ENCODE measurements at places on chromosomes 11 and 22. TPM values are rescaled to one million over a fixed set of nuclear protein-coding genes. Genes with fewer than 3 reads are reported as not detected.

The POU2AF1 gene
- total RNA-seq, result 1.1 TPM

The IGSF22 gene
- not detected for total RNA-seq

The PAMR1 gene
- total RNA-seq, result 3.6 TPM

The PHOX2A gene
- not detected for total RNA-seq

The CNGA4 gene
- not detected for total RNA-seq

The NAALAD2 gene
- total RNA-seq, result 1.6 TPM

The SLC35C1 gene
- 2.5 TPM for total RNA-seq

The POU2AF3 gene
- 0.65 TPM for total RNA-seq

The CNTN5 gene
- total RNA-seq, result 0.05 TPM

The CASP5 gene
- 0.75 TPM for total RNA-seq

DNA sequence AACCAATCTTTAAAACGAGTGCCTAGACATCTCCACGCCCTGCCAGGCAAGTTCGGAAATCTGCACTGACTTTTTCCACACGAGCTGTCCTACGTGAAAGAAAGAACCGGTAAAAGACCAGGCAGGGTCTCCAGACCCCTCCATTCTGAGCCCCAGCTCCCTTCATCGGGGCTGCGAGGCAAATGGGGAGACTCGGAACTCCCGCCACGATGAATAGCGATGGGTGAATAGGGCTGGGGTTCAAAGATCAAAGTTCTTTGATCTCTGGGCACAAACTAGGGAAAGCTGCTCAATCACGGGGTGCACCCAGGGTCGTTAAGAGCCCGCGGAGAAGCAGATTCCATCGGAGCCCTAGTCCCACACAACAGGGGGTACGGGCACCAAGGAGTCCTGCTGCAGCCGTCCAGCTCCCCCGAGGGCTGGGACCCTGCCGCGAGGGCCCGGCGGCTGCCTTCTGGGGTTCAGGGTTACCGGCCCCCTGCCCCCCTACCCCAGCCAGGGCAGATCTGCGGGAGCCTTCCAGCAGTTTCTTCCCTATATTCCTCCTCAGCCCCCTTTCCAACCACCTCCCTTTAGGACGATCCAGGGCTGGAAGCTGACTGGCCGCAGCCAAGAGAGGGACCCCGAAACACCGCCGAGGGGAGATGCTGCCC is 1.1 kb downstream of the LRP4 start:
- H3K27me3 ChIP-seq, result no peaks in the 10 kb centered on the region
- peaks cover 17% of the 10 kb centered on the region for H3K4me1 ChIP-seq
- H3K27ac ChIP-seq, result peak overlapping the region; percentile 2
- H3K4me3 ChIP-seq, result peak overlapping the region; percentile 33

GRCh38 chr11:16791191-16791961 is 52.9 kb downstream of the C11orf58 start:
- H3K4me1 ChIP-seq, result peaks cover 28% of the 10 kb centered on the region
- H3K27ac ChIP-seq, result peak overlapping the region; percentile 45
- no peak for DNase-seq
- peaks cover 3% of the 10 kb centered on the region for H3K36me3 ChIP-seq

DNA sequence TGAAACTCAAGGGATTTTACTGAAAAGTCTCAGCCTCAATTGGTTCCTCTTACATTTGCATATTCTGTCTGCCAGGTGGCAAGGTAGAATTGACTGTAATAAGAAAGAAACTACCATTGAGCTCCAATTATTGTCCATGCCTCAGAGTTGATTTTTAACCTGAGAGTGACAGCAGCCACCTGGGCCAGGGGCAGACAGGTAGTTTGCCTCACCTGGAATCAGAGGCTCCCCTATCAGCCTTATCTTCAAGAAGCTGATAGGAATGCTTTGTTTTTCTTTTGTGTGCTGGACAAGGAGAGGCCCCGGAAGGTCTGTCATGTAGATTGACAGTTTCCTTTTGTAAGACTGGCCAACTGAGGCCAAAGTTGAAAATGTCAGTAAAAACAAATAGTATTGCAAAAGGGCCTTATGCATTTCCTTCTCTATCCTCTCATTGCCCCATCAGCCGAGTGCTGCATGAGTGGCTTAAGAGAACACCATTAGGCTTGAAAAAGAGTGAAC is 34.1 kb downstream of the CD44 start:
- H3K4me1 ChIP-seq, result peaks cover 7% of the 10 kb centered on the region
- no peaks in the 10 kb centered on the region for H3K27me3 ChIP-seq

DNA sequence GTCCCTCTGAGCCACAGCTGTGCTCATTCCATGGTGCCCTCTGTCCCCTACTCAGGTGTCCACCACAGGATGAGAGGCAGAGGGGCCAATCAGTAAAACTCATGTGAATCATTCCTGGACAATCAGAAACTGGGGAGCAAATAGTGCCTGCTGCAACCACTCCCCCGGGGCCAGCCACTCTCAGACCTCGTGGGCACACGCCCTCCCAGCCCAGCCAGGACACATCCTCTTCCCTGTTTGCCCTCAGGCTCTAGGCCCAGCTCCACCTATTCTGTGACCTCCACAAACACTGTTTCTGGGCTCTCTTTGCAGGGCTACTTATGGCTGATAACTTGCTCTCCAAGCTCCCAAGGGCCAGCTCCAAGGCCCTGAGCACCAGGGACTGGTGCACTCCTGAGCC is 14.0 kb upstream of the KCTD14 start:
- peaks cover 24% of the 10 kb centered on the region for H3K4me1 ChIP-seq
- no peak overlapping the region for H3K4me3 ChIP-seq
- no peak for DNase-seq
- H3K27ac ChIP-seq, result peak overlapping the region; percentile 86

DNA sequence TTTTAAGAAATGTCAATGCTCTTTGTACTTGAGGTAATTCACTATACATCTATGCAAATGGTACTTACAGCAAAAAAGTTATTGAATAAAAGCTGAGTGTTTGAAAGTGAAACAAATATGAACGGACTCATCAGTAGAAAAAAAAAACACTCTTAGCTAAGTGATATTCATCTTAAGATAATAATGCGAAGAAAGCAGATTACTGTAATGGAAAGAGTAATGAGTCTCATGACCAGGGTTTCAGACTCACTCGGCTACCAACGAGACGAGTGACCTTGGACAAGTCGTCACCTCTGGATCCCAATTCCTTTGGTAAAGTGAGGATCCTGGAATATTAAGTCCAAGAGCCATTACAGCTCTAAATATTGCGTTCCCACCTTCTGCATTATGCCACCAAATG is 57.0 kb downstream of the PACSIN2 start:
- H3K27me3 ChIP-seq, result no peaks in the 10 kb centered on the region
- H3K27ac ChIP-seq, result peak overlapping the region; percentile 92
- no peak overlapping the region for H3K4me3 ChIP-seq
- H3K4me1 ChIP-seq, result peaks cover 41% of the 10 kb centered on the region
- H3K36me3 ChIP-seq, result no peaks in the 10 kb centered on the region

GRCh38 chr11:103961010-103961409 is 75.4 kb upstream of the DDI1 start:
- no peak overlapping the region for H3K27ac ChIP-seq
- no peaks in the 10 kb centered on the region for H3K27me3 ChIP-seq
- H3K36me3 ChIP-seq, result no peaks in the 10 kb centered on the region
- no peaks in the 10 kb centered on the region for H3K4me1 ChIP-seq

- H3K27me3 ChIP-seq, result no peaks in the 10 kb centered on the region
- no peak overlapping the region for H3K4me3 ChIP-seq
These were observed 1255.2 kb downstream of the LRRC4C start for GRCh38 chr11:40204228-40204627.

DNA sequence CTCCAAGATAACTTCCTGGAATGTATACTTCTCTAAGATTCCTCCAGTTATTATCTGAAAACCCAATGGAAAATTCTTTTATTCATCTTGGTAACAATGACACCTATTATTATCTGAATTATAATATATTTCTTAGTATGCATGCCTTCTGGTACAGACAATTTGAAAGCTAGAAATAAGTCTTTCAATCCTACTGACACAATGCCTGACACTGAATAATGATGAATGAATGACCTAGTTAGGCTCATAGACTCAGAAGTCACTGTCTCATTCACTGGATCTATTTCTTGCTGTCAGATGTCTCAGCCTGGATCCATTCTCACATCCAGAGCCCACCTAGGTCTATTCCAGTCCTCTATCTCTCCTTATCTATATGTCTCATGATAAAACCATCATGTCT is 1126.7 kb upstream of the CCDC90B start:
- H3K4me3 ChIP-seq, result no peak overlapping the region
- no peaks in the 10 kb centered on the region for H3K27me3 ChIP-seq
- no peak for DNase-seq

GRCh38 chr22:20905415-20906386 is 11.5 kb upstream of the CRKL start:
- H3K4me1 ChIP-seq, result peaks cover 7% of the 10 kb centered on the region
- no peak for DNase-seq
- no peak overlapping the region for H3K4me3 ChIP-seq
- H3K36me3 ChIP-seq, result no peaks in the 10 kb centered on the region
- H3K27me3 ChIP-seq, result no peaks in the 10 kb centered on the region

DNA sequence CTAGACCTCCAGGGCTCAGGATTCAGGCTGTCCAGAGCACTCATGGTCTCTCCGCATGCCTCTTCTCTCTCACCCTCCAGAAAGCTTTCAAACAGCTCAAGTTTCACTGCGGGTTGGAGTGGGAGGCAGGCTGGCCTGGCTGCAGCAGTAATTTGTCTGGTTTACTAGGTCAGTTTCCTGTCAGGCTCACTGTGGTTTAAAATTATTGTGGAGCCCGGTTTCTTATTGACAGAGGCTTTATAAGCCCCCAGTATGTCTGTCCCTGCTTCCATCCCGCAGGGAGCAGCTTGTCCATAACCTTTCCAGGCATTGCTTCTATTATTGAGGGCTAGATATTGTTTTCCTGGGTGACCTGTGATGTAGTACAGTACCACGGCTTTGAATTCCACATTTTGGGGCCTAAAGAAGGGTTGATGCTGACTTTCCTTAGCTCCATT is 235.3 kb upstream of the SORL1-AS1 start:
- H3K4me3 ChIP-seq, result no peak overlapping the region
- H3K36me3 ChIP-seq, result no peaks in the 10 kb centered on the region
- no peak for DNase-seq
- H3K4me1 ChIP-seq, result no peaks in the 10 kb centered on the region

DNA sequence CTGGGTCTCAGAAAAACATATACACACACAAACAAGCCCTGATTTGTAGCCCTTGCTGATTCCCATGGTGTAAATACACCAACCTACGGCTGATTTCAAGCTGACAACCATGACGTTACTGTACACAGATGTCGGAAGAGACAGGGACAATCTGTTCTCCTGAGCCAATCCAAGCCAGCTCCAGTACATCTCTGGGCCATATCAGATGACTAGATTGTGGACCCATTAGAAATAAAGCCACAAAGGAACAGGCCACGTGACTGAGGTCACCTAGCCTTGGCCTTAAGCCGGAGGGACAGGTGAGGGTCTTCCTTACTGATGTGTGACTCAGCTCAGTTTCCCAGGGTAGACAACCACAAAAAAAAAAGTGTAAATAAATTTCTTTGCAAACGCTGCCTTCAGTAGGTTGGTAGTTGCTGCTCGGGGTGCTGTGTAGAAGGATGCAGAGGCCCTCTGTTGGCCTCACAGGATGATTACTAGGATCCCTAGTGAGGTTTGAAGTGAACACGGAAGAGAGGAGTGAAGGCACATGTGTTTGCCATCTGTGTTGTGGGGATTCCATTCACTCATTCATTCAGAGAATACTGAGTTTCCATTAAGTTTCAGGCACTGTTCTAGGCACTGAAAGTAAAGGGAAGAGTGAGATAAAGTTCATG is 99.0 kb upstream of the LARGE1 start:
- no peak for DNase-seq
- H3K27me3 ChIP-seq, result no peaks in the 10 kb centered on the region
- H3K36me3 ChIP-seq, result no peaks in the 10 kb centered on the region
- no peak overlapping the region for H3K27ac ChIP-seq
- H3K4me1 ChIP-seq, result no peaks in the 10 kb centered on the region
- no peak overlapping the region for H3K4me3 ChIP-seq

GRCh38 chr11:83864412-83865057 is 578.4 kb upstream of the CCDC90B start:
- H3K4me1 ChIP-seq, result no peaks in the 10 kb centered on the region
- no peak overlapping the region for H3K4me3 ChIP-seq
- H3K27me3 ChIP-seq, result no peaks in the 10 kb centered on the region
- no peak overlapping the region for H3K27ac ChIP-seq
- no peak for DNase-seq

- H3K36me3 ChIP-seq, result no peaks in the 10 kb centered on the region
- no peaks in the 10 kb centered on the region for H3K27me3 ChIP-seq
- no peak overlapping the region for H3K27ac ChIP-seq
- H3K4me1 ChIP-seq, result peaks cover 27% of the 10 kb centered on the region
These were observed 16.4 kb upstream of the SCGB1A1 start for GRCh38 chr11:62402226-62402959.

DNA sequence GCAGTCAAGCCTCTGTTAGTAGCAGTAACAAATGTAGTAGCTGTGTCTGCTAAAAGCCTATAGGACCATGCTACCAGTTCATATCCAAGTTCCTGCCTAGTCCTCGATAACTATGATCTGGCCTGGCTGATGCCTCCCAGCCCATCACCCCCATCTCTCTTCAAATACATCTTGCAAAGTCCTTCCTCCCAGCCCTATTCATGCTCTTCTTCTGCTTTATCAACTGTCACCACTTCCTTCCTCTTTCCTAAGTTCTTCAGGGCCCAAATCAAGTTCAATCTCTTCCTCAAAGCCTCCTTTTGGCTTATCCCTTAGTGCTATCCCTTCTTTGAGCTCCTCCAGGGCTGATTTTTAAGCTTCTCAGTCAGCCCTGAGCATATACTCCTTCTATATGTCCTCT is 150.9 kb upstream of the THY1 start:
- DNase-seq, result no peak
- H3K27me3 ChIP-seq, result no peaks in the 10 kb centered on the region
- H3K36me3 ChIP-seq, result no peaks in the 10 kb centered on the region
- no peaks in the 10 kb centered on the region for H3K4me1 ChIP-seq

- no peaks in the 10 kb centered on the region for H3K27me3 ChIP-seq
- H3K4me1 ChIP-seq, result peaks cover 31% of the 10 kb centered on the region
- no peaks in the 10 kb centered on the region for H3K36me3 ChIP-seq
- DNase-seq, result no peak
These were observed 16.0 kb downstream of the FZD4 start for GRCh38 chr11:86938900-86939880.

- no peaks in the 10 kb centered on the region for H3K36me3 ChIP-seq
- no peaks in the 10 kb centered on the region for H3K27me3 ChIP-seq
- no peaks in the 10 kb centered on the region for H3K4me1 ChIP-seq
- DNase-seq, result no peak
These were observed 63.2 kb downstream of the BTG4 start for GRCh38 chr11:111448831-111449557.

- no peaks in the 10 kb centered on the region for H3K36me3 ChIP-seq
- H3K27me3 ChIP-seq, result no peaks in the 10 kb centered on the region
- H3K27ac ChIP-seq, result no peak overlapping the region
- H3K4me3 ChIP-seq, result no peak overlapping the region
These were observed 87.2 kb downstream of the LARGE2 start for GRCh38 chr11:46009647-46010046.

All from liver (tissue), 10 donors.